Nephron progenitor cell (in vitro differentiated cells): ENCODE measurements at places on chromosomes 7 and 10.

DNA sequence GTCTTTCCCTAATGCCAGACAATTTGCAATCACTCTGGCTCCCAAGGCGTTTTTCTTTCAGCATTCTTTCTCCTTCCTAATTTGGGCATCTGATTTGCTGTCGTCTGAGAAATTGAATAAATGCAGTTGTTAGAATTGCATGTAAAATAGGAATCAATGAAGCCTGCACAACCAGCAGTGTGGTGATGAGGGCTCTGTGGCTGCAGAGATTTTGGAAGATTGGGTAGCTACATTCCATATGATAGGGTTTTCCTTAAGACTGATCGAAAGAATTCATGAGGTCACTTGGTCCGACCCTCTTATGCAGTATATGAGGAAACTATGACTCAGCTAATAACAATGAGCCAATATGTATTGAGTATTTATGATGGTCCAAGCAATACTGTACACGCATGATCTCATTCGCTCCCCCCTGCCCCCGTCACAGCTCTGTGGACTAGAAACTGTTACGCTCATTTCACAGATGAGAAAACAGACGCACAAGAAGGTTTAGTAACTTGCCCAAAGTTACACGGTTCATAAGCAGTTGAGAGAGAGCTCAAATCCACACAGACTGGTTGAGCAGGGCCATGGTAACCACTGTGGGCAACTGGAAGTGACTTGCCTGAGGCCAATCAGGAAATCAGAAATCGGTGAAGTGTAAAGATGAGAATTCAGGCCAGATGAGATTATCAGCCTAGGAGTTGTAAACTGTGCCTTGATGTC is 527.2 kb downstream of the GATA3 start:
- DNase-seq, result no peak

- DNase-seq, result no peak
These were observed 9.7 kb upstream of the FKBP9 start for GRCh38 chr7:32947420-32947983.

DNA sequence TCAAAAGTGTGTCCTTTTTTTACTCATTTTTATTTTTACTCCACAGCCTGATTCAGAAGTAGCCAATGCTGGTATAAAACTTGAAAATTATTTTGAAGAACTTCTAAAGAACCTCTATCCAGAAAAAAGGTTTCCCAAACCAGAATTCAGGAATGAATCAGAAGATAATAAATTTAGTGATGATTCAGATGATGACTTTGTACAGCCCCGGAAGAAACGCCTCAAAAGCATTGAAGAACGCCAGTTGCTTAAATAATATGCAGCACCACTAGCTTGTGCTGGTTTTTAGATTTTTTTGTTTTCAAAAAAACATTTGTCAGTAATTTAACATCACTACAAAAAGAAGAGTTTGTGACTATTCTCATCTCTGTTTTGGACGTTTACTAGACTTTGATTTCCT is 116.5 kb downstream of the SVOPL start:
- no peak for DNase-seq

DNA sequence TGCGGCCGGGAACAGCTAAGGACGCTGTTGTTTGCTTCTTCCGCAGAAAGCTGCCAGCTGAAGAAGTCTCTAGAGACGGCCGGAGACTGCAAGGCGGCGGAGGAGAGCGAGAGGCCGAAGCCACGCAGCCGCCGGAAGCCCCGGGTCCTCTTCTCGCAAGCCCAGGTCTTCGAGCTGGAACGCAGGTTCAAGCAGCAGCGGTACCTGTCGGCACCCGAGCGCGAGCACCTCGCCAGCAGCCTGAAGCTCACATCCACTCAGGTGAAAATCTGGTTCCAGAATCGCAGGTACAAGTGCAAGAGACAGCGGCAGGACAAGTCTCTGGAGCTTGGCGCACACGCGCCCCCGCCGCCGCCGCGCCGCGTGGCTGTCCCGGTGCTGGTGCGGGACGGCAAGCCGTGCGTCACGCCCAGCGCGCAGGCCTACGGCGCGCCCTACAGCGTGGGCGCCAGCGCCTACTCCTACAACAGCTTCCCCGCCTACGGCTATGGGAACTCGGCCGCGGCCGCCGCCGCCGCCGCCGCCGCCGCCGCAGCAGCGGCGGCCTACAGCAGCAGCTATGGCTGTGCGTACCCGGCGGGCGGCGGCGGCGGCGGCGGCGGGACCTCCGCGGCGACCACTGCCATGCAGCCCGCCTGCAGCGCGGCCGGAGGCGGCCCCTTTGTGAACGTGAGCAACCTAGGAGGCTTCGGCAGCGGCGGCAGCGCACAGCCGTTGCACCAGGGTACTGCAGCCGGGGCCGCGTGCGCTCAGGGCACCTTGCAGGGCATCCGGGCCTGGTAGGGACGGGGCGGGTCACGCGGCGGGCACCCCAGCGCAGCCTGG is 2.4 kb downstream of the NKX2-3 start:
- DNase-seq, result peak; percentile 73

DNA sequence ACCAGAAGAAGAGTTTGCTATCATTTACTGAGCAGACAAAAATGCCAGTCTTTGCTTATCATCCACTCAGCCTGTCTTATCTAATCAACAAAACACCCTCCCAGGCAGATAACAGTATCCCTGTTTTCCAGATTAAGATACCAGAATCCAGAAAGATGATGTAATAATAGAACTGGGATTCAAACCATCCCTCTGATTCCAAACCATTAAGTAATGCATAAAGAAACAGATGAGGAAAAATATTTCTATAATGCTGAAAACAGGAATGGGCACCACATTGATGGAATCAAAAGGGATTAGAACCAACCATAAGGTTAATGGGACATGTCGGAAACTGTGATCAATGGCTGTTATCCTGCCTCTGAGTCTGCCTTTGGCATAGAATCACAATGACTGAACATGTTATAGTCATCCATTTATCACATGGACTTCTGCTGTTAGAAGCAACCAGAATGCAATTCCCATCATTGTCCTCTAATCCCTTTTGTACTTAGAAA is 92.1 kb upstream of the RSU1 start:
- DNase-seq, result no peak

DNA sequence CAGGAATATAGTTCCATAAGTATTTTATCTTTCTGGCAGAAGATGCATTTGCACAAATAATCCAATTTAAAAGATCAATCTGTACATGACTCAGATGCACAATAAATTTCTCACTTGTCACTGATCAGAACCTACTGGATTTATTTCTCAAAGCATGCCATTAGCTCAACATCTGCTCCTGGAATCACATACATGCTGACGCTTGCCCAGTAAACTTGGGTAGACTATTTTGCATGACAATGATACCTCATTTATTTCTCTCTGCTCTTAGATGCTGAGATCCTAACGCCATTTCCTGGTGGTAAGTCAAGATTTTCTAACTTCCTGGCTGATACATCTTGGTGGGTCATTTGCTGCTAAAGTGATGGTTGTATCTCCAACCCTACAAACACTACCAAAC is 33.8 kb upstream of the C10orf120 start:
- no peak for DNase-seq

GRCh38 chr7:155531681-155532080 is 14.7 kb downstream of the CNPY1 start:
- DNase-seq, result peak; percentile 32

DNA sequence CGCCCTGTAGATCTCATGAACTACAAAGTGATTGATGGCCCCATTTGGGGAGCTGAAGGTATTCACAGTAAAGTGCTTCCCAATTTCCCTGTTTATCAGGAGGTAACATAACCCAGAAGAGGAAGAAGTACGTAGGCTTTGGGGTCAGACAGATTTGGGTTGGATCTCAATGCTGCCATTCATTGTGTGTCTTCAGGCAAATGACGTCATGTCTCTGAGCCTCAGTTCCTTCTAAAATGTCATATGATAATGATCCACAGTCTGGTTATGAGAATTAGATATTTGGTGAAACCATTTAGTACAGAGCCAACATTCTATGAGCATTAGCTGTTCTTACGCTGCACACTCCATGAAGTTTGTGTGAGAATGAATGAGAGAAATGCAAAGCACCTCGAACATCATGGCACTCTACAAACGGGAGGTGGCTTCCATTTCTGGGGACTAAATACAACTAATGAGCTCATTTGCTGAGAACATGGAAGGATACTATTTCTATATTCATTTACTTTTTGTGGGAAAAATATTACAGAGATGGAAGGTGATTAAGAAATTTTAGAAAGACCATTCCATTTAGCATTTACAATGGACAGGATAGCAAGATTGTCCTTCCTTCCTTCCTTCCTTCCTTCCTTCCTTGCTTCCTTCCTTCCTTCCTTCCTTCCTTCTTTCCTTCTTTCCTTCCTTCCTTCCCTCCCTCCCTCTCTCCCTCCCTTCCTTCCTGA is 13.8 kb upstream of the JCAD start:
- no peak for DNase-seq

GRCh38 chr7:95899919-95900513 is 127.7 kb downstream of the DYNC1I1 start:
- DNase-seq, result peak; percentile 10

GRCh38 chr7:76231071-76231470 is 29.4 kb downstream of the SRRM3 start:
- no peak for DNase-seq

- no peak for DNase-seq
These were observed 35.0 kb upstream of the DAGLB start for GRCh38 chr7:6482743-6483119.

GRCh38 chr7:158657189-158657746 is 47.3 kb downstream of the NCAPG2 start:
- DNase-seq, result no peak

DNA sequence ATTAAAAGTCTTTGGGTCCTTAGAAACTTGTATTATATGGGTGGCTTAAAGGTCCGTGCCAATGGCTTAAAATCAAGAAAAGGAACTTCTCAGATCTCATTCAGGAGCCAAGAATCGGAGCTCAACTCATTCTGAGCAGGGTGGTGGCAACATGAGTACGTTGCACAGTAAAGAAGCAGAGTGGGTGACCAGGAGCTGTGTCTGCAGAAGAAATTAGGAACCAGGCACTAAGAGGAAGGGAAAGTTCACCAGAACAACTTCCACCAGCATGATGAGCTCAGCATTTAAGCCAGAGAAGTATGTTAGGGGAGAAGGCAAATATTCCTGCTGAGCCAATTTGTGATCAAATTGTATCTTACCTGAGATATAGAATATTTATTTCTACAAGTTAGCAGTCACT is 236.0 kb upstream of the NRP1 start:
- no peak for DNase-seq

- no peak for DNase-seq
These were observed 67.4 kb downstream of the ZNF438 start for GRCh38 chr10:30963992-30964930.

DNA sequence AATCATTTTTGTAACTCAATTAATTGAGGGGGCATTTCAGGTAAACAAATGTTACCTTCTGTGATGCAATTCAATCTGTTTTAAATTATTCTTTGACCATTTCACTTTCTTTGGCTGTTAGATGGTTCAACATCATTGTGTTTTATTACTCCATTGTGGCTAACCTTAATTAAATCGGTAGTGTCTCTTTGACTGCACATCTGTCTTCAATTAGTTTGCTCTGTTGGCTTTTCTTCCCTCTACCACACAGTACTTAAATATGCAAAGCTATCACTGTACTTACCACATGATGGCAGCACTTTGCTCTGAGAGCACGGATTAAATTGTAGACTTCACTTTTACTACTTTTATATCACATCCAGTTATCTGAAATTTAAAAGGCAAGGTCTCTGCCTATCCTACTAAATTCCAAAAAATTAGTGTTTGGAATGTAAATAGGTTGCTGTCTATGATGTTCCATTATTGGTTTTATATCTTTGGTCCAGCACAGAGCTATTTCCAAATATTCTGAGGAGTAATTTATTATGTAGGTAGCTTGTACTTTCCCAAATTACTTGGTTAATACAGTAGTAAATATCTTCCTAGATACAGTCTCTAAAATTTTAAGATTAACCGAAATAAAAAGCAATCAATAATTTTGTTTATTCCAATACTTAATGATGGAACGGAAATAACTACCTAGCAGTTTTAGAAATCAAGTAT is 352.0 kb downstream of the PCLO start:
- DNase-seq, result peak; percentile 20

GRCh38 chr7:91330191-91330808 is 66.1 kb downstream of the FZD1 start:
- no peak for DNase-seq

GRCh38 chr10:34905200-34905927 is 90.3 kb upstream of the PARD3 start:
- peak; percentile 57 for DNase-seq

DNA sequence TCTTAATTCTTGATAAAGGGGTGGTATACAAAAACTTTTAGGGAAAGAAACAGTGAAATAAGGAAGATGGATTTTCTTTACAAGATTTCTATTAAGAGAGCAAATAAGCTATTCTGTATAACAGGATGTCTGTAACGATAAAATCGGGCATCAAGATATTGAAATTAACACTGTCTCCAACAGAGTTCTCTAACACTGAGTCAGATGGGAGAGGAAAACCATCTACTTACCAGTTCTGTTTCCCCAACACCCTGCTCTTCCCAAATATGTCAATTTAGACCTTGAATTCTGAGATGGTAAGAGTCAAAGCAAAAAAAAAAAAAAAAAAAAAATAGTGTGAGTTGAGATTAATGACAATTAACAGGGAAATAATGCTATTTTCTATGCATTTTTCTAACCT is 23.0 kb downstream of the SMURF1 start:
- DNase-seq, result no peak

DNA sequence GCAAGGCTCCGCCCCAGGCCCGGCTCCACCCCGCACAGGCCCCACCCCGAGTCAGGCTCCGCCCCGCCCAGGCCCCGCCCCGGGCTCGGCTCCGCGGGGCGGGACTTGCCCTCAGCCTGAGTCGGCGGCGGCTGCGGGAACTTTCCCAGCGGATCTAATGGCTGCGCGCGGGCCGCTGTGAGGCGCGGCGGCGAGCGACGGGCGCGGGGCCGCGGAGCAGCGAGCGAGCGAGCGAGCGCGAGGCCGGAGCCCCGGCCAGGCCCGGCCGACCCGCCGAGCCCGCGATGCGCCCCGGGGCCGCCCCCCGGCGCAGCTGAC is at the start of gene INPP5A:
TSS of gene INPP5A (plus strand) at position 104 of the 318 bp plus-strand sequence. CDS start 310 bp downstream, outside the sequence.
- no peak for DNase-seq

- DNase-seq, result no peak
These were observed 522 bp downstream of the CCL24 start for GRCh38 chr7:75813084-75813483.

DNA sequence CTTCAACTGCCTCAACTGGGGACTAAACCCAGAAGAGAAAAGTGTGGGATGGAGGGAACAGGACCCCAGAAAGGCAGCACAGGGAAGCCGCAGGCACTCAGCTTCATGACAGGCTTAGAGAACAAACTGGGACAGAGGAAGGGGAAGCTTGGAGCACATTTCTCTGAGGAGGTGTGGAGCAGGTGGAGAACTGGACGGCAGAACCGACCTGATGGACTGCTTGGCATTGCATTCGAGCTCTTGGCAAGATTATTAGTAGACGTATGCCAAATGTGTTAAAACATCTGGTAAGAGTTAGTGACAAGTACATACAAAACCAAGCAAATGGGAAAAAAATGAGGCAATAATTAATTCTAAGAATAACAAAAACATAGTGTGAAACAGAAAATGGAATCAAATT is 335.7 kb downstream of the SFMBT2 start:
- DNase-seq, result no peak

- no peak for DNase-seq
These were observed 152.4 kb downstream of the ARID5B start for GRCh38 chr10:62053860-62054259.
